ENCODE measurements at places on chromosomes 5 and 9.

- DNase-seq = no peak
Observed at GRCh38 chr5:172114875-172115422, 73.1 kb downstream of the STK10 start.

- DNase-seq = peak; percentile 26
Observed at GRCh38 chr9:93209097-93209496, 25.2 kb downstream of the WNK2 start.

GRCh38 chr5:62111428-62111827 lies 194.6 kb upstream of the KIF2A start:
- DNase-seq = no peak

GRCh38 chr5:78387468-78388153 lies 27.2 kb downstream of the SCAMP1 start:
- no peak for DNase-seq

DNA sequence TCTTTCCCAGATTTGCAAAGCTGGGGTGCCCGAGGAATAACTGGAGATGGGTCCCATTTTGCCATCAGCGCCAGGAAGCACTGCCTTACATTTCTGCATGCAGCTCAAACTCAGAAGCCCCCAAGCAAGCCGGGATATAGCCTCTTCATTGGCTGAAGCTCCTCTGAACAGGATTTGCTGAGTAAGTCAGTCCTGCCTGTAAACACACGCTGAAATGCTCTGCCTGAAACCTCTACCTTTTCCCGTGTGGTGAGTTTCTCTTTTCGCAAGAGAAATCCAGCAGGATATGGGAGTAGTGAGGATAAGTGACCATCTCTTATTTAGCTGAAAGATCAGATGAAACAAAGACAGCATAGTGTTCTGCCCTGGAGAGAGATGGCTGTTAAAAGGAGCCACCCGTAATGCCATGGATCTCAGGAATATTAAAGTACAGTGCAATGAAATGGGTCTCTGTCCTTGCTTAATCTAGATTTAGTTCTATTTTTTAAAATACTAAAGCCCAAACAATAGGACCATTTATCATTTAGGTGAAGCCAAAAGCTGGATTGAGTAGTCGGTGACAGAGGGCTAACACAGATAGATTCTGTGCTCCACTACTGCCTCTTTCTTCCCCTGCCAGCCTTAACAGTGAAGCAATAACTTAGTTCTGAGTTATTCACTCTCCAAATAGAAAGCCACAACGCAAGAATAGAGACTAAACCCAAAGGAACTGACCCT lies 177.5 kb upstream of the PPP2R2B start:
- DNase-seq = no peak

- no peak for DNase-seq
Observed at GRCh38 chr9:119834064-119834620, 464.9 kb upstream of the BRINP1 start.

DNA sequence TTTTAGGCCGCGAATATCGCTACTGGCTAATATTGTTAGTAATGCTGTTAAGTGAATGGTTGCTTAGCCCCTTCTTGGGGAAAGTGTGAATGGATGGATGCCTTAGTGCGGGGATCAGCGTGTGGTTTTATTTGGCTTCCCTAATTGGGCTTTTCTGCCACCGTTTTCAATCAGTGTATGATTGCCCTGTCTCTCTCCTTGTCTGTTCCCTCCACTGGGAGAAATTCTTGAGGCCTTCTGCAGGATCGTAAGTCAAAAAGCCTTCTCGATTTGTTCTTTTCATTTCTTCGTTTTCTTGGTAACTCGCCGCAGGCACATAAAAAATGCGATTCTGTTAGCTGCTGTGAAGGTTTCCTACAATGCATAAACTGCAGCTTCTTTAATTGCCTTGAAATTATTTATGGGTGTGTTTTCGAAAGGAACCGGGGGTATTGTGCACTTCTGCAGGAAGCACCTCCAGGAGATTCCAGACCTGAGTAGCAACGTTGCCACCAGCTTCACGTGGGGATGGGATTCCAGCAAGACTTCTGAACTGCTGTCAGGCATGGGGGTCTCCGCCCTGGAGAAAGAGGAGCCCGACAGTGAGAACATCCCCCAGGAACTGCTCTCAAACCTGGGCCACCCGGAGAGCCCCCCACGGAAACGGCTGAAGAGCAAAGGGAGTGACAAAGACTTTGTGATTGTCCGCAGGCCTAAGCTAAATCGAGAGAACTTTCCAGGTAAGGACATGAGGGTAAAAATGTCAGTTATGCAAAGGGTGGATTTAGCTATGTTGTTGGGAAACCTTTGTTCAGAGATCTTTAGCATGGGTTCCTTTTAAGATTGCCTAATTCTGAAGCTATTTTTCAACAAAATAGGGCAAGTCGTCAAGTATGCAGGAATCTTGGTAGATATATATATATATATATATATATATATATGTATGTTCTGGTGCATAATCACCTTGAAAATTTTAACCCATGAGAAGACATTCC lies 700 bp downstream of the SKP2 start:
- DNase-seq = no peak

DNA sequence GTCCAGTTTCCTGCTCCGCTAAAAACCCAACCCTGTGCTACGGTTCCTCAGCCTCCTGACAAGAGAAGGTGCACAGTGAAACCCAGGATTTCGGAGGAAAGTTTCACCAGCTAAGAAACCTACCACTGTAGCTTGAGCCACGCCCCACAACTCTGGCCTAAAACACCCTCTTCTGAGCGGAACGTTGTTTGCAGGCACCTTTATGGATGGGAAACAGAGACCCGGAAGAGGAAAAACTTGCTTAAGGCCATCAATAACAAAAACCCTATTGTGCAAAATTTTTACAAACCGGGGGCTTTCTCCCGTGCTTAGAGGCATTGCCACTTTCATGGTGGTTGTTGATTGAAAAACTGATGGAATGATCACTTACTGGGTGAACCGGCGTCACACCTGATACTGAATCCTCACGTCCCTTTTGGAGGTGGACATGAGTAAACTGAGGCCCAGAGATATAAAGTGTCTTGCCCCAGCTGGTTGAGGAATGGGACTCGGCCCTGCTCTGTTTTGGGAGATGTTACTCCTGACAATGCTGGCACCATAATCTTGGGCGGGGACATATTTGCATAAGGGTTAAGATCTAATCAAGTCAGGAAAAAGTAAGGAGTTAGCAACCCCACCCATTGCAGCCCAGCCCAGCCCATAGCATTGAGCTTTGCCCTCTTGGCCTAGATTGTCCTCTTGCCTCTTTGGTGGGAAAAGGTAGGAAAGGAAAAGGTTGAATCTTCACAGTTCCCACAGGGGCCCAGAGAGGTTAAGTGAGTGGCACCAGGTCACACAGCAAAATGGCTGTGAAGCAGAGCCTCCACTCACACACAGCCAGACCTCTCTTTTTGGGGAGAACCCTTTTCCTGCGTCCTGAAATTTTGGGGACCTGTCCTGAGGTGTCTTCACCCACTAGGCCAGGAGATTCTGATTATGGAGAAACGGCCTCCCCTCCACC lies 23.2 kb upstream of the PTGS1 start:
- DNase-seq = no peak

GRCh38 chr9:111992523-111992922 lies 95.9 kb downstream of the UGCG start:
- DNase-seq = no peak

- peak; percentile 88 for DNase-seq
Observed at GRCh38 chr9:137070201-137070905, at the start of gene SAPCD2. SAPCD2 (minus strand) TSS chr9:137070557; CDS start chr9:137070460, 97 bp downstream.

- DNase-seq = no peak
Observed at GRCh38 chr5:122063836-122064235, 14.2 kb downstream of the LOX start.

- DNase-seq = no peak
Observed at GRCh38 chr9:138082918-138083636, 205.5 kb downstream of the CACNA1B start.

GRCh38 chr5:170791325-170791954 lies 7.9 kb downstream of the GABRP start:
- no peak for DNase-seq

- peak; percentile 78 for DNase-seq
Observed at GRCh38 chr5:19531374-19531952, 456.5 kb downstream of the CDH18 start.

GRCh38 chr5:108174286-108174685 lies 207.6 kb downstream of the FBXL17 start:
- DNase-seq = no peak

DNA sequence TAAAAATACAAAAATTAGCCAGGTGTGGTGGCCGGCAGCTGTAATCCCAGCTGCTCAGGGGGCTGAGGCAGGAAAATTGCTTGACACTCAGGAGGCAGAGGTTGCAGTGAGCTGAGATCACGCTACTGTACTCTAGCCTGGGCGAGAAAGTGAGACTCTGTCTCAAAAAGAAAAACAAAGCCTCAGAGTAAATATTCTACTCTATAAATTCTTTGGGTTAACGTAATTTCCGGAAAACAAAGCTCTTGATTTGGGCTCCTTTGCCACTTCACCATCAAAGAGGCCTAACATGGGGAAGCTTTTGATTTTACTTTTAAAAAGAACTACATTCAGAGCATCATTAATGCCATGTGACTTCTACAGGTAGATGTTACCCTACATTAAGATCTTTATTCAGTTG lies 103.1 kb downstream of the SERINC5 start:
- no peak for DNase-seq

- peak; percentile 95 for DNase-seq
Observed at GRCh38 chr9:21684831-21685362, 117.5 kb upstream of the MTAP start.

DNA sequence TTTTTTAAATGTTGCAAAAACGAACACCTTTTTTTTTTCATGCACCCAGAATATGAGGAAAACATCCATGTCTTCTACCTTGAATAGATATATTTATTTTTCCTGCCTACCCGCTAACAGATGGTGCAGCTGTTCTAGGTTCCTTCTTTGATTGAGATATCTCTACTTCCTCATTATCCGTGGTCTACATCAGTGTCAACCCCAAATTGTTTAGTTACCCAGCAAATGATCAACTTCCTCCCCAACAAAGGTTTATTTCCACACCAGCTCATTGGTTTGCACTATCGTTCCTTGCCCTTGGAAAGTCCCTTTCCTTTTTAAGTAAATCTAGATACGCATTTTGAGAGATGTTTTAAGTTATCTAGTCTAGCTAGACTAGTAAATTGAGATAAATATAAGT lies 166.4 kb downstream of the PRR16 start:
- DNase-seq = no peak

DNA sequence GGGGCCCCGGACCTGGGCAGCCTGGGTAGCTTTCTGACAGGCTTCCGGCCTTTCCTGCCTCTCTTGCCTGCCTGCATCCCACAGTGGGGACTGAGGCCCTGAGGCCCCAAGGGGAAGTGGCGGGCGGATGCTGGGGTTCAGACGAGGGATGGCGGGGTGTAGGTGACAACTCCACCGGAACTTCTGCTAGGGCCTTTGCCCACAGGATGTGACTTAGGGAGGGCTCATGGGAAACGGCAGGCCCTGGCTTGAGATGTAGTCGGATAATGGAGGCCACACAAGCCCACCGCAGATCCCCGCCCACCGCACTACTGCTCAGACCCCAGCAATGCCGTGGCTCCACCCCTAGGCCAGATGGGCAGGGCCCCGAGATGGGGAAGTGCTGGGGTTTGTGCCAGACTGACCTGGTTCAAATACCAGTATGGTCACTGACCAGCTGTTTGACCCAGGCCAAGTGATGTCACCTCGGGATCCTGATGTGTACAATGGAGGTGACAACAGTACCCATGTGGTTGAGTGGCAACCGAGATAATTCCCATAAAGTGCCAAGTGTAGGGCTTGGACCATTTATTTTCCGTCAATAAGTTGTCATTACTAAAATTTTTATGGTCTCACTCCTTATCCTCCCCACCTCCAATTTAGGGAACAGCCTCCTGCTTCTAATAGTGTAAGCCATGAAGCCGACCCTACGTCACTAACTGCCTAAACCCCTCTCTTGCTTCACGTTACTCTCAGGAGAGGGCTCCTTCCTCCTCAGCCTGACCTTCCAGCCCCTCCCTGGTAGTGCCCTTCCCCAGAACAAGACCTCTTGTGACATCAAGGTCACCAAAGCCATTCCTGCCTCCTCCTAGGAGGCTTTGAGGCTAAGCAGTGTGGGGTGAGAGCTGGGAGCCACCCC lies 2.5 kb upstream of the CDK9 start:
- no peak for DNase-seq

GRCh38 chr9:133987446-133987788 lies 4.7 kb downstream of the VAV2 start:
- no peak for DNase-seq

GRCh38 chr9:133740911-133741310 lies 2.8 kb upstream of the SARDH start:
- DNase-seq = peak; percentile 23
